Foreskin keratinocyte (primary cell): ENCODE measurements at places on chromosomes 13 and 19. TPM values are rescaled to one million over a fixed set of nuclear protein-coding genes. Genes with fewer than 3 reads are reported as not detected.

The KLK11 gene
- total RNA-seq: 3.7 and 7.5 TPM in 2 replicates

The ZNF208 gene
- total RNA-seq: 1.4 and 1.5 TPM in 2 replicates

The SCEL gene
- total RNA-seq: 2.4 and 4.0 TPM in 2 replicates

The LGALS13 gene
- total RNA-seq: not detected in 2 replicates

The TYROBP gene
- total RNA-seq: not detected in 2 replicates

The SGCG gene
- not detected in 2 replicates for total RNA-seq

The LHB gene
- total RNA-seq: 0.35 and 0.44 TPM in 2 replicates

The LPAR2 gene
- total RNA-seq: 12.6 and 15.1 TPM in 2 replicates
